ENCODE measurements at places on chromosomes 13 and 19.

DNA sequence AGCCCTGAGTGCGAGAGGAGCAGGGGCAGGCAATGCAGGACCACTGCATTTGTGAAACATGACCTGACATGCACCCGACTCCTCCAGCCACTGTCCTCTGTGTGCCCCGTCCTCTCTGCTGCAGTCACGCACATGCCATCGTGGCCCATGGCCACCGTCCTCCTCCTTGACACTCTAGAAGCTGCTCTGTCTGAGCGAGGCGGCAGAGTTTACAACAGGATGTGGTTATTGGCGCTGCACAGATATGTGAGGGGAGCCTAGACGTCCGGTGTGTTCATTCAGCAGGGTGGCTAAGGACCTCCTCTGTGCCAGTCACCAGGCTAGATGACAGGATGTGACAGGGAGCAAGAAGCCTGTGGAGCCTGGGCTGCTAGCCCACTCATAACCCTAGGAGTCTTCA lies 277.8 kb downstream of the FOXO1 start:
- DNase-seq: peak; percentile 53

DNA sequence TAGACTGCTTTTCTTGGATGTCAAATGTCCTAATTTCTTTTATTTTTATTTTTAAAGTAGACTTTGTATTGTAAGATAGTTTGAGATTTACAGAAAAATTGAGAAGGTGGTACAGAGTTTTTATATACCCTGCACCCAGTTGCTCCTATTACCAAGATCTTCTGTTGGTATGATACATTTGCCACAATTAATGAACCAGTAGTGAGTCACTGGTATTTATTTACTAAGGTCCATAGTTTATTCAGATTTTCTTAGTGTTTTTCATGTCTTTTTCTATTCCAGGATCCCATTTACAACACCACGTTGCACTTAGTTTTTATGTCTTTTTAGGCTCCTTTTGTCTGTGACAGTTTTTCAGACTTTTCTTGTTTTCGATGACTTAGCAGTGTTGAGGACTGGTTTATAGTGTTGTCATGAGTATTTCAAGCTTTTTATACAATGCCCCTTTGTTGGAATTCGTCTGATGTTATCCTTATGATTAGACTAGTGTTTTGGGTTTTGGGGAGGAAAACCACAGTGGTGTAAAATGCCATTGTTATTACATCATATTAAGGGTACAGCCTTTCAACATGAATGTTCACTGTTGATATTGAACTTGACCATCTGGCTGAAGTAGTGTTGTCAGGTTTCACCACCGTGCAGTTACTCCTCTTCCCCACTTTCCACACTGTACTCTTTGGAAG lies 35.9 kb downstream of the COG3 start:
- no peak for DNase-seq

DNA sequence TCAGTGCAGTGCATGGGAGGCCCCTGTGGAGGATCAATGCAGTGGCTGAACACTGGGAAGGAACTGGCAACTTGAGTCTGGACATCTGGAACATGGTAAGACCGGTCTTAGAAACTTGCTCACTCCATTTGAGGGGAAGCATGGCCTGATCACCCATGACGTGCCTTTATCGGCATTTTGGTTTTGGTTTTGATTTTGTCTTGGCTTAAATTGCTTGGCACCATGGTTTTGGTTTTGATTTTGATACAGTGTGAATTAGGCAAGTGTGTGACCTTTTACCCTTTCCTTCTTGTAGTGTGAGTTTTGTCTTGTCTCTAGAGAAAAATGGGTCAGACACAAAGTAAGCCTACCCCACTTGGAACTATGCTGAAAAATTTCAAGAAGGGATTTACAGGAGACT lies 77.3 kb downstream of the ZNF486 start:
- no peak for DNase-seq

- no peak for DNase-seq
Observed at GRCh38 chr19:4016486-4016885, 8.9 kb downstream of the PIAS4 start.

- peak; percentile 72 for DNase-seq
Observed at GRCh38 chr19:53906211-53907192, 2.6 kb upstream of the CACNG7 start.

- DNase-seq: no peak
Observed at GRCh38 chr13:71513411-71514033, 353.5 kb downstream of the DACH1 start.

DNA sequence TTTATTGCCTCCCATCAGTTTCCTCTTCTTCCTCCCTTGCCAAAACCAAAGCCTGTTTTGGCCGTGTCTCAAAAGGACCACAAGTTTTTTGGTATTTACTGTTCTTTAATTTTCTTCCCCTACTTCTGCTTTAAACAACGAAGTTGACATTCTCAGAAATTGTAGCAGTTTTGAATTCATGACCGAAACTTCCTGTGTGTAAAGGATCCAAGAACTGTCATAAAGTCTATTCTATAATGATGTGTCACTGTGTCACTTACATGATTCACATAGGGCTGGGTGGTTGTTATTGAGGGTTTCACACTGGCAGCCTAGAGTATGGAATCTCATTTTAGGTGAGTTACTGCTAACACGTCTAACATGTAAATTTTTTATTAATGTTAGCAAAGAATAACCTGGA lies 741.0 kb upstream of the KLHL1 start:
- no peak for DNase-seq

- no peak for DNase-seq
Observed at GRCh38 chr13:32989942-32990341, 26.3 kb upstream of the KL start.

- DNase-seq: no peak
Observed at GRCh38 chr19:21584537-21584936, 79.1 kb downstream of the ZNF429 start.

DNA sequence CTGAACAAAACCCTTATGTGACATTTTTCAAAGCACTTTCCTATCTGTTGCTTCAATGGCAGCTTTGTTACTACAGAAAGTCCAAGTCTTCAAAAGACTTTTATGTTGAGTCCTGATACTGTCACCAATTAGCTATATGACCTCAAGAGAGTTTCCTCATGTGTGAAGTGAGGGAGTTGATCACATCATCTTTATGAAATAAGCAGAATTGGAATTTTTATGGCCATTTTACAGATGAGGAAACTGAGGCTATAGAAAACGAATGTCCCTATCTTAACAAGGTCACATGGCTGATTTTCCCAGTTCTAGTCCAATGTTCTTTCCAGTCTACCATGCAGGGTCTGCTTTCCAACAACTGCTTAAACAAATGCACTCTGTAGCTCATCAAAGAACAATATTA lies 2.6 kb downstream of the TNFRSF19 start:
- no peak for DNase-seq

DNA sequence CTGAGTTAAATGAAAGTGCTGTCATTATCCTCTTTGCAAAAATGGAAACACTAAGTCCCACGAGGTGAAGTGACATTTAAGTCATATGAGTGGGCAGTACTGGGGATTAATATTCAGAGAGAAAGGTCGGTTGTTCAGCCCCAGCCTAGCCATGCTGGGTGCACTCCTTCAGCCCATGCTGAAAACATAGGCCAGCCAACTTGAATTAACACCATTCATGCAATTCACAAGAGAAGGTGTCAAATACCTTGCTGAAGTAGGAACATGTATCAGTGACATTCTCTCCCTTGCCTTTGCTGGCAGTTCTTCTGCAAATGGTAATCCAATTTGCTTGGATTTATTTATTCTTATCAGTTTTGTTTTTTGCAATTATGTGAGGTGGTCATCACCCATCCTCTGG lies 256.3 kb downstream of the DNAJC15 start:
- no peak for DNase-seq

DNA sequence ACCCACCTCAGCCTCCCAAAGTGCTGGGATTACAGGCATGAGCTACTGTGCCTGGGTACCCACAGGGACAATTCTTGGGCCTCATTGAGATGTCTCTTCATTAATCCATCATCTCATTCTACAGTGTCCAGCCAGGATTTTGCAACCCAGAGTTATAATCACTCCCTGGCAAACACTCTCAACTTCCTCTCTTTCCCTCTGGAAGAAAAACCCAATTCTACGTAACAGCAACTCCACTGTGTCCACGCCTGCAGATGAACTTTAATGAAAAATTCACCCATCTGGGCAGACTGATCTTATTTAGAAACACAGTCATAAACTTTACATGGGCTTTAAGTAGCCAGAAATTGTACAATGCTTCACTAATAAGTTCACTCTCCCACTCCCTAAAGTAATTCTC lies 90.1 kb upstream of the ABCC4 start:
- DNase-seq: no peak

GRCh38 chr19:55487924-55488687 lies at the start of gene SSC5D:
Gene SSC5D (plus strand): TSS chr19:55488436. CDS start chr19:55488590, 154 bp downstream.
- no peak for DNase-seq

GRCh38 chr19:40716031-40716481 lies 630 bp downstream of the COQ8B start:
- peak; percentile 62 for DNase-seq

DNA sequence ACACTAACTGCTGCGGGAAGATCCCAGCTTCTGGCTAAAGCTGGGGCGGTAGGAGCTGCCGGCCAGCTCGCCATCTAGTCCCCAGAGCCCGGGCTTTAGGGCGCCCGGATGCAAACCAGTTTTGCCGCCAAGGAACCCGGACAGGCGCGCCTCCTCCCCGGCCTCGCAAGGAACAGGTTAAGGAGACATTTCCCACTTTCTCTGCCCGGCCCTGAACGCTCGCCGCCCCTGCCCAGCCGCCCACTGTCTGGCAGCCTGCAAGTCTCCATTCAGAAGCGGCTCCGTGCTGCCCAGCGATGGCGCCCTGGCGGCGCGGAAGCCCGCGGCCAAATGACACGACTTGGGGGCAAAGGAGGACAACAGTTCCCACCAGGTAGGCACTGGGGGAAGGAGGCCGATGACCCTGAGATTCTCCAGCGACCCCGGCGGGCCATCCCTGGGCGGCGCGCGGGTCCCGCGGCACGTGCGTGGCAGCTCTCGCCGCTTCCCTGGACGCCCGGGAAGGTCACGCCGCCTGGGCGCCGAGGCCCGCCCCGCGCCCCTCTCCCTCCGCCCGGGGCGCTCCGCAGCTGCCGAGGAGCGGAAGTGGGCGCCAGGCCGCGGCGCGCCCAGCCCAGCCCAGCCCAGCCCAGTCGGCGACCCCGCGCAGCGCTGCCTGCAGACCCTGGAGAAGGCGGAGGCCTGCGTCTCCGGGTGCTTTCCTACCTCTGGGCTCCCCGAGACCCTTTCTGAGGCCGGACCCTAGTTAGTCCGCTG lies 42.2 kb upstream of the HNRNPA1L2 start:
- DNase-seq: no peak

GRCh38 chr19:30340771-30341561 lies 31.2 kb upstream of the ZNF536 start:
- no peak for DNase-seq

DNA sequence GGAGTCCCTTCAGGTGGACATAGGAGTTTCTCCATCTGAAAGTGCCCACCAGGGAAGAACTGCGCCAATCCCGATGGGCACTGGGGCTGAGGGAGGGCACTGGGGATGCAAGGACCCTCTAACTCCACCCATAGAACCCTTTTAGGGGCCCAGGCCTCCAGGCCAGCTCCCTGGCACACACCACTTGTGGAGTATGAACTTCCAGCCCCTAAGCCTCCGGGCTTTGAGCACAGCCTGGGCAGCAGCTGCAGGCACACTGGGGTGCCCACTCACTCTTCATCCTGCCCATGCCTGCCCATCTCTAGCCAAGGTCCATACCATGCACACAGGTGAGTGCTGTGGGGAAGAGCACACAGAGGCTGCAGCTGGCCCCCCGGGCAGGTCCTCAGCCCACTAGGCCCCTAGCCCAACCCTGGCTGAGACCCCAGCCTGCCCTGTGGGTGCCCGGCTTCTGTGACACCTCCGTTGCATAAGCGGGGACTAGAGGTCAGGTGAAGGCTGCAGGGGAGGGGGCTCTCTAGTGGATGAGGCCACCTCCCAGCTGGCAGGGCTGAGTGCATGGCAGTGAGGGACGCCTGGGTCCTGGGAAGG lies 14.6 kb upstream of the SLC7A10 start:
- no peak for DNase-seq

DNA sequence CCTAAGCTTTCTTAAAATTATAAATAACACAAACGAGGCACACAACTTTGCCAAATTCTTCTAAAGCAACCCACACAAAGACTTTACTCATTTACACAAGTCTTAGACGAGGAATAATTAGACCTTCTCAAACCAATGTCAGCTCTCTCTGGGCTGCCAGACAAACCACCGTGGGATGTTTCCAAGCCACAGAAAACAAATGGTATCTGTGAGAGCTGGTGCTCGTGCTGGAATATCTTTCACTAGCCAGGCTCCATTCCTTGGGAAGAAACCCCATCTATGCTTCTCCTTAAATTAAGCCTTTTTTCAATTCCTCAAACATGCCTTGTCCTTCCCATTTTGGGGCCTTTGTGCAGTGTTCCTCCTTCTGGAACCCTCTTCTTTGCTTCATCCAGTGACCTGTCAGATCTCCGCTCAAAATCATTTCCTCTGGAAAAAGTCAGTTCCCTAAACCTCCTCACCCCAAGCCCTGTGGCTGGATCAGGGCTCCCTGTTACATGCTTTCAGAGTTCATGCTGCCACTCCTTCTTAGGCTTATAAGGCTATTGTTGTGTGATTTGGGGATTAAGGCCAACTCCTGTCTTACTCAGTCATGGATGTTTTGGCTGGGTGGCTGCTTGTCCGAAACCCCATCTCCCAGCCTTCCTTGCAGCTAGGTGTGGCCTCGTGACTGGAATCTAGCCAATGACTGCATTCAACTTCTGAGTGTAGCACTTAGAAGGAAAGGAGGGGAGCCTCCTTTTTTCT lies 64.2 kb upstream of the GTF2F2 start:
- DNase-seq: no peak

DNA sequence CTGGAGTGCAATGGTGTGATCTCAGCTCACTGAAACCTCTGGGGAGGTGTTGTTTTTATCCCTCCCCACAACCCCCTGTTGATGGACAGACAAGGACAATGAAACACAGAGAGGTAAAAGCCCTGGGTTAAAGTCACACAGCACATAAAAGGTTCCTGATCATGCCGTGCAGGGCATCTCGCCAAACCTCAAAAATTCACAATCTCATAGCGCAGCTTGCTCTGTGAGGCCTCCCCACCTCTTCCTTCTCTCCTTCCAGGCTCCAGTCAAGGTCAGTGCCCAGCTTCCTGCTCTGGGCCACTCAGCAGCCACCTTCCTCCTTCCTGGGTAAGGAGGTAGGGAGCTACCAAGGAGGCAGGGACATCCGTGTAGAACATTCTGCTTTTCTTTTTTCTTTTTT lies 2.3 kb downstream of the FUT2 start:
- DNase-seq: no peak

DNA sequence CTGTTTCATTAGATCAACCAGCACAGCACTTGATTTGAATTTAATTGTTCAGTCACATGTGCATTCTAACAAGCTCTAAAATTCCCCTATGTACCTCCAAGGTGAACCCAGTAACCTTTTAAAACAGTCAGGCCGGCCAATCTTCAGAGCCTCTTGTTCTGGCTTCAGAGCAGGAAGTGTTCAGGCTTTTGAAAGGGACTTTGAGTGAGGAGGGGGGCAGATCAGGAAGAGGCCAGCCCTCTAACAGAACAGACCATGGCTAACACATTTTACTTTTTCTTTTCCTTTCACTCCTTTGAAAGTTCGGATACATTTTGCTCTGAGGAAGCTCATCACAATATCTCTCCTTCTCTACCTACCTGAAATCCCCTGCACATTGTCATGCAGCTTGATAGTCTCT lies 390.3 kb downstream of the TBC1D4 start:
- no peak for DNase-seq
